ENCODE measurements at places on chromosomes 6 and 20.

GRCh38 chr20:63106108-63106764 is 99.5 kb upstream of the BHLHE23 start:
- DNase-seq = peak; percentile 68

DNA sequence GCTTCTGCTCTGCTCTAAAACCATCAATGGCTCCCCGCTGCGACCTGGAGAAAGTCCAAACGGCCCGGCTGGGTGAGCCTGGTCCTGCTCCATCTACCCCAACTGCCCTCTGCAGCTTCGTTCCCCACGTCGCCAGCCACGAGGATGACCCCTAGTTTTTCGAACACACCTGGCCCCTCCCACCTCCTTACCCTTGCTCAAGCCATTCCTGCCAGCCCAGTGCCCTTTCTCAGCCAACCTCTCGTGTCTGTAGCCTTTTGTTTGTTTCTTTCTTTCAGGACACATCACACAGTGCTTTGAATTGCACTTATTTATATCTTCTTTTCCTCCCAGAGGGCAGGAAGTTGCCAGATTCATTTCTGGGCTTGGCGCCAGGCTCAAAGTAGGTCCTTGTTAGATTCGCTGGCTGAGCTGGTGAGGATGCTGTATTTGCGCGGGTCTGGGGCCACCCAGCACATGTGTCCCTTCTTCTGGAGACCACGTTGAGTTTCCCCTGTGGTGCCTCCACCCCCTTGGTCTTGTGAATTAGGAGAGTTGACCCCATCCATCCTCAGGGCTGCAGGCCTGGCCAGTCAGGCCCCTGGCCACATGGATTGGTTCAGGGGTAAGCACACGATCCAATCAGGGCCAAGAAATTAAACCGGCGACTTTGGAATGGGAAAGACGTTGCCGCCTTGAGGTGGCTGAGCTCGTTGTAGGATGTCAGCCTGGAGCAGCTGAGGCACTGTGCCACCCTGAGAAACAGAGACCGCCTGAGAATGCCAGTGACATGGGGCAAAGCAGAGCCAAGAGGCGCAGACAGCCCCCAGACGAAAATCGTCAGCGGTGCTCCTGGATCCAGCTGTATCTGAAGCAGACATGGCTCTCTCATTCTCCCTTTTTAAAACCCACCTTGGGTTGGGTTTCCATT is 156.0 kb downstream of the CEBPB start:
- DNase-seq = peak; percentile 90

DNA sequence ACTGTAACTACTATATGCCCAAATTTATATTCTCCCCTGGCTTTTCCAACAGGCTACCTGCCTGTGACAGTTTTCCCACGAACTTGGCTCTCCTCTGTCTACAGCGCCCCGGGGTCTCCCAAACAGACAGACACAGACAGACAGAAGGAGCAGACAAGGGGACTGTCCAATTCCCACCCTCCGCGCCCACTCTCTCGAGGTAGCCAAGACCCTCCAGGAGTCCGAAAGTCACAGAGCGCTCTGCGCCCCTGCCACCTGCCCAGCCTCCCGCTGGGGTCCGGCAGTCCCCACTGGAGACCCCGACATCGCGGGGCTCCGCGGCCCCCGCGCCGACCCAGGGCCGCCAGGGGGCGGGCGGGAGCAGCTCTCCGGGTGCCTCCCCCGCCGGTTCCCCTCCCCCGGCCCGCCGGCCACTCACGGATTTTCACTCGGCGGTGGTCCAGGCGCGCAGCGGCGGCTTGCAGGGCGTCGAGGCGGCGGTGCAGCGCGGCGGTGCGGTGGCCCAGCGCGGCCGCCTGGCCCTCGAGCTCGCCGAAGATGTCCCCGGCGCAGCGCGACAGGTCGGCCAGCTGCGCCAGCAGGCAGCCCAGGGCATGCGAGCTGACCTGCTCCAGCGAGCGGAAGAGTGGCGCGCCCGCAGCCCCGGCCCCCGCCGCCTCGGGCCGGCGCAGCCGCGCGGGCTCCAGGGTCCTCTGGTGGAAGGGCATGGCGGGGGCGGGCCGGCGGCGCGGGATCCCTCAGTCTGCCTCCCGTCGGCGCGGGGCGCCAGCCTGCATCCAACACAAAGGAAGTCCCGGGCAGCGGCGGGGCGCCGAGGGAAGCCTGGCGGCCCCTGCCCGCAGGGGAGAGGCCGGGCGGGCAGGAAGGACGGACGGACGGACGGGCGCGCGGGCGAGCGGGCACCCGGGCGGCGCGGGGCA is 81.3 kb upstream of the CCDC28A start:
- DNase-seq = peak; percentile 45

DNA sequence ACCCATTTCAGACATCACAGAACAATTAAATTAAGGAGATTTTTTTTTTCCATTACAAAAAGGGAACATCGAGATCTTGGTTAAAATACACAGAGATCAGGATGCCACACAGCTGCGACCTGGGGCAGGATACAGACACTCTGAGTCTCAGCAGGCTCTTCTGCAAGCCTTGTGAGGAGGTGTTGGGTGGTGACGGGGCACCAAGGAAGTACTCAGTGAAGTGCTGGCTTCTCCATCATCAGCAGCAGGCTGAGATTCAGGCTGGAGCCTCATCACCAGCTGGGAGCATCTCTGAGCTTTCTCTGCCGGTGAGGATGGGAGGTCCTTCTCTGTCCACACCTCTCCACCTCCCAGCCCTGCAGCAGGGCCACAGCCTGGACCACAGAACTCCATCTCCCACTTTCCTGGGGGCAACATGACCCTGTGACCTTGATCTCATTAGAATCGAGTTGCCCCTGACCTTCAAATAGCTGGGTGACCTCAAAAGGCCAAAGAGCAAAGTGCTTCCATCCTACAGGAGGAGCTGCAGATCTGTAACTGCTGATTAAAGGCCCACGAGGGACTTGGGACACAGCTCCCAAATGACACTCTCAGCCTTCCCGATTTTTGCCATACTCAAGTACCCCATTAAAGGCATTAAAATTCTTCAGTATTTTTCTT is 16.0 kb downstream of the PMEPA1 start:
- no peak for DNase-seq

DNA sequence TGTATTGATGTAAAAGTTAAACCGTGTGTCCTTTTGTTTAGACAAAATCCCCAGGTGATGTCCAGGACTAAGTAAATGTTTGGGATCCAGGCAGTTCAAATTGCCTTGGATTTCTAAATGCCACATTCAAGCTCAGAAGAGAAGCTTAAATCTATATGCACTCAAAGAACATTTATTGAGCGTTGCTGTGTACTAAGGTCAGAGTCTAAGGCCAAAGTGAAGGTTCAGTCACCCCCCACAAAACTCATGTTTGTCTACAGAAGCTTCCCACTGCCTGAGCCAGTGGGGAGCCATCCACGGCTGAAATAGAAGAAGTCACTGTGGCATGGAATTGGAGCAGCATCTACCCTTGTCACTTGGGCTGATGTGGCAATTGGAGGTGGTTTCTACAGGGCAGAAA is 70.7 kb upstream of the INSM1 start:
- no peak for DNase-seq

- no peak for DNase-seq
These were observed at the start of gene PXDC1 for GRCh38 chr6:3751077-3751729. Gene PXDC1 (minus strand): TSS chr6:3751713. CDS start chr6:3751531, 182 bp downstream.

DNA sequence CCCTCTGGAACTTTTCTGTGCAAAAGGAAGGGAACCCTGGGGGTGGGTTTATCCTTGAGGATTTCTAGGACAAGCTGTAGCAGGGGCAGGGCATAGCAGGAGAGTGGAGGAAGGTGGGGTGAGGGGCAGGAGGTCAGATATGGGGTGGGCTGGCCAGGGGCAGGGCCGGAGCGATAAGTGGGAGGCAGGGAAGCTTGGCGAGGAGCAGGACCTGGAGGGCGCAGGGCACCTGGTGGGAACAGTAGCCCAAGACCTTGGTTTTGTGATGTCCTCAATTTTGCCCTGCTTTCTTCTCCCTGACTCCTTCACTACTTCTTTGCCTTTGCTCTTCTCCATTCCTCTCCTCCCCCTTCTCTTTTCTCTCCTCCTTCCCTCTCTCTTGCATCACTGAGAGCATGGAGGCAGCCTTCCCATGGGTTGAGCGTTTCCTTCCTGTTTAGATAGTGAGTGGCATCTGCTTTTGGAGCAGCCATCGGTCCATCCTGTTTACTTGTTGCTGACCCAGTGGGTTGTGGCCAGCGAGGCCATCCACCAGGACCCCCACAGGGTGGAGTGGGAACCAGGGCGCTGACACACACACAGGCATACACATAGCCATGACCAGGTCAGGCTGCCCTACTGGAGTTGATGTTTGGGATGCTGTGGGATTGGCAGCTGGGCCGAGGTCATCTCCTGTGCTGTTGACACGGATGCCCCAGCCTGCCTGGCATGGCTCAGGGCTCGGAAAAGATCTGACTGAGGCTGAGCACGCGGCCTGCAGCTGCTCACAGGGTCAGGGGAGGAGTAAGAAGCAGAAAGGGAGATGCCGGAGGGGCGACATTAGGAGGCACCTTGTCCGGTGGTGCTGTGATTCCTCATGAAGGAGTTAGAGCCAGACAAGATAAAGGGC is 121.0 kb upstream of the RNF24 start:
- DNase-seq = no peak

DNA sequence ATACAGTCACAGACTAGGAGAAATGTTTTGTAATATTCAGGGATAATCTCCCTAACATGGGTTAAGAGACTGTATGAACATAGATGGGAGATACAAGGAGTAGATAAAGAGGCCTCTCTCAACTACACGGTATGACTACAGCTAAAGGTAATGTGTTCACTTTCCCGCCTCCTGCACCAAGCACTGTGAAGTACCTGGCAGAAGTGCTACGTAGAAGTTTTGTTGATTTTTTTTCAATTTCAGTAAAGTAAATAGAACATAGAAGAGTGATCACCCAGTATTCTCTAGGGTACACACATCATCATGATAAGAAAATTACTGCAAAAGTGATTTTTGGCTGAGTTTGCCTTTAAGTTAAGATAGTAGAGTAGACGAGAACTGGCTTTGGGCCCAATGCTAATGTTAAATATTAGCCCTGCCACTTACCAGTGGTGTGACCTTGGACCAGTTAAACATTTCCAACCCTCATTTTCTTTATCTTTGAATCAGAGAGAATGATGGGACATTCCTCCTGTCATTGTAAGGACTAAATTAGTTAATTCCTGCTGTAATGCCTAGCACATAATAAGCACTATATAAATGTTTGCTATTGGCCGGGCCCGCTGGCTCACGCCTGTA is 183.6 kb downstream of the COL9A1 start:
- DNase-seq = no peak

GRCh38 chr20:61628901-61629601 is 377.0 kb downstream of the CDH4 start:
- peak; percentile 52 for DNase-seq

DNA sequence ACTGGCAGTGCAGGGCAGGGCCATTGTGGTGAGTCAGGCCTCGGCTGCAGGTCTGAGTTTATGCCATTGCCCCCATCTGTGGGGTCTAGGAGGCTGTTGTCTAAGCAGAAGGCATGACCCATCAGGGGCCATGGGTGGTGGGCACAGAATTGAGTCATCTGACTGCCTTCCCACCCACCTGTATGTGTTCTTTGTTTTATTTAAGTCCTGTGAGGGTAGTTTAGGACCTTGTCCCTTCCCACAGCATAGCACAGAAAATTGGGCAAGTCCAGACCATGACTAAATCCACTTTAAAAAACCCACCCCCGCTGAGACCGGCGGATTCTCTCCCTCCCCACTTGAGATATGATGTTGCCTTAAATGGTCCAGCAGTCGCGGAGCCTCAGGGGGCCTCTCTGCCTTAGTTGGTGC is 40.3 kb downstream of the ERMARD start:
- DNase-seq = peak; percentile 20

DNA sequence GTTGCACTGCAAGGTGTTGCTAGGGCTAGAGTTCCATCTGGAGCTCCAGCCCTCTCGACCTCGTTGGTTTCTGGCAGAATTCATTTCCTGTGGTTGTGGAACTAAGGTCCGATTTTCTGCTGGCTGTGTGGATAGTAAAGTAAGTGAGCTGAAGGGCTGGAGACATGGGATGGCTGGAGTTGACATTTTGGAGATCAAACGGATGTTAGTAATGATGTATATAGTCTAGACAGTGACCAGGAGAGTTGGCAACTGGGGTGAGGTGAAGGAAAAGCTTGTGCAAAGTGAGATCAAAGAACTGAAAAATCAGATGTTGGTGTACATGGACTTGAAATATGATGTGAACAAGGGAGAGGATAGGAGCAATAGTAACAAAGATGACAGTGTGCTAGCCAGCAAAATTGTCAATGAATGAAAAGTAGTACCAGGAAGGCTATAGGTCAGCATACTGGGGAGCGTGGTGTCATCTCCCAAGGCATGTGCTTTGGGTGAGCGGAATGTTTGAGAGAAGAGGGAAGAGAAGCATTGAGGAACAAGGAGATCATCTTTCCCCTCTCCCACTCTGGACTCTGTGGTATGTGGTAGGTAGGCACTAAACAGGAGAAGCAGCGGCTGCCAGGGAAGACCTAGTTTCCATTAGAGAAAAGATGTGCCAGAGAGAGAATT is 7.8 kb downstream of the QRSL1 start:
- no peak for DNase-seq

GRCh38 chr20:32201296-32201976 is 6.1 kb downstream of the PLAGL2 start:
- DNase-seq = no peak

GRCh38 chr20:38806855-38807655 is 1.6 kb downstream of the PPP1R16B start:
- DNase-seq = peak; percentile 13

GRCh38 chr6:46645265-46645664 is 7.4 kb downstream of the CYP39A1 start:
- no peak for DNase-seq

- no peak for DNase-seq
These were observed 32.1 kb downstream of the ZNF217 start for GRCh38 chr20:53561505-53561904.

GRCh38 chr6:139758209-139758611 is 383.8 kb upstream of the CITED2 start:
- DNase-seq = no peak

DNA sequence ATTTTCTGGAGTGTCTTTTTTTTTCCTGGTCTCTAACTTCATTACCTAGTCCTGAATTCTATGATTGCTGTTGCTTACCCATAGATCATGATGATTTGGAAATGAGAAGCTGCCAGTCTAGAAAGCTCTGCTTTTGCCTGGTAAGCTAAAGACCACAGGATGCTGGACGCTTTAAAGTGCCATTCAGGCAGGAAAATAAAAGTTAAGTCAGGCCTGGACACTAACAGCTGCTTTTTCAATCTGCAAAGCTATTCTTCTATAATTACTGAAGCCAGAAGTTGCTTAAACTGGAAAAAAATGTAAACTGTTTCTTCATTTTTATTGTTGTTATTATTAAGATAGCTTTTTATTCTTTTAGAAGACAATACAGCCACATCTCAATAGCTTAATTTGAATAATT is 129.8 kb upstream of the SPACA1 start:
- DNase-seq = no peak
